ENCODE measurements at places on chromosomes 6 and 20.

DNA sequence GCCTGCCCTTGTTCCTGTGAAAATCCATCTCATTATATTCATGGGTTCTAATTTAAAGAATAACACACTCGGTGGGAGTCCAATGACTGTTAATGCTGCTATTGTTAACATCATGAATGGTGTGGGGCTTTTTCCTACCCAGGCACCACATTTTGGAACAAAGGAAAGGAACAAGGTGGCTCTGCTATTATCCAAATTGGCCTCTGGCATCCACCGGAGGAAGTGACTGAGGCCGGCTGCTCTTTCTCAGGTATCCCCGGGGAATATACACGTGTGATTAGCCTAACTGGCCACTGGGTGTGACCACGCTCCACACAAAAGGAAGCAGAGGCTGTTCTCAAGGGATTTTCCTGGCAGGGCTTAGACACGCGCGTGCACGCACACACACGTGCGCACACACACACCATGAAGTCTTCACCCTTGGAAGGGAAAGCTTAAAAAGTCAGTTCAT, 601.2 kb upstream of the ARID1B start:
- DNase-seq: no peak

DNA sequence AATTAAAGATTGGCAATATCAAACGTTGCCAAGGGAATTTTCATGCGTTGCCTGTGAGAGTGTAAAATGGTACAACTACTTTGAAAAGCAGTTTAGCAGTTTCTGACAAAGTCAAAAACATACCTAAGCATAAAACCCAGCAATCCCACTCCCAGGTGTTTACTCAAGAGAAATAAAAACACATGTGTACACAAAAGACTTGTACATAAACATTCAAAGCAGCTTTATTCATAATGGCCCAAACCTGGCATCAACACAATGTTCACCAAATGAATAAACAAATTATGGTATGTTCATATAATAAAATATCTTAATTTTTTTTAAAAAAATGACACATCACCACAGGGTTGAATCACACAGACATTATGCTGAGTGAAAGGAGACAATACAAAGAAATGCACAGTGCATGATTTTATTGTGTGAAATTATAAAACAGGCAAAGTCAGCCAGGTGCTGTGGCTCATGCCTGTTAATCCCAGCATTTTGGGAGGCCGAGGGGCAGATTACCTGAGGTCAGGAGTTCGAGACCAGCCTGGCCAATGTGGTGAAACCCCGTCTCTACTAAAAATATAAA, 240.4 kb upstream of the MARCKS start:
- DNase-seq: no peak

- DNase-seq: no peak
Observed at GRCh38 chr6:48449002-48449401, 338.0 kb upstream of the PTCHD4 start.

DNA sequence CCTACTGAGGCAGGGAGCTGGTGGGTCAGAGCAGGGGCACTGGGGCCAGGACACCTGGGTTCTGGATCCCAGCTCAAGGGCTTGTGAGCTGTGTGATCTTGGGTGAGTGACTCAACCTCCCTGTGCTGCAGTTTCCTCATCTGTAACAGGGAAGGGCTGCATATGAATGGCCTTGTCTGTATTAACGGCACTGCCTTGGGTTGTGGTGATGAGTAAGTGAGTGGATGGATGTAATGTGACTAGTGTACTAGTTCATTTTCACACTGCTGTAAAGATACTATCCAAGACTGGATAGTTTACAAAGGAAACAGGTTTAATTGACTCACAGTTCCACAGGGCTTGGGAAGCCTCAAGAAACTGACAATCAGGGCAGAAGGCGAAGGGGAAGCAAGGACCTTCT, 233.5 kb downstream of the TAF4 start:
- no peak for DNase-seq

GRCh38 chr20:13996265-13996664, 949 bp downstream of the MACROD2 start:
- DNase-seq: no peak

- no peak for DNase-seq
Observed at GRCh38 chr6:30122515-30122914, 9.6 kb upstream of the TRIM31 start.

- DNase-seq: no peak
Observed at GRCh38 chr20:50848341-50848808, 53.5 kb downstream of the BCAS4 start.

- DNase-seq: no peak
Observed at GRCh38 chr6:137921823-137922222, 54.8 kb downstream of the TNFAIP3 start.

GRCh38 chr6:116278481-116278829, 1.3 kb downstream of the TSPYL1 start:
- no peak for DNase-seq
